NCI-H187 (cell line): ENCODE measurements at places on chromosomes 3 and 15.

DNA sequence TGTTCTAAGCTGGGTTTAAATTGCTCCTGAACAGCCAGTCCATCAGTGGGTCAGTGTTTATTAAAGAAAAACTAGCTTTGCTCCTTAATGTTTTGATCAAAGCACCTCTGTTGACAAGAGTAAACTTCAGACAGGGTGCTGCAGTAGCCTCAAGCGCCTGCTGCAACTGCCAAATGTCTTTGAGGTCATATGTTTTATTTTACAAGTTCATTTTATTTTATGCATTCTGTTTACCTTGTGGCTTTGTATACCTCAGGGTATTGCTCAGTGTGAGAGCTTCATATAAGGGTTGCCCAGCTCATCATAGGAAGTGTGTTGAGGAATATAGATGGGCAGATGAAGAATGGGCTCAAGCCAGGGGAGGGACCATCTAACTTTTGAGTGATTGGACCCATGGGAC is 8.5 kb downstream of the MYZAP start:
- no peak for DNase-seq

DNA sequence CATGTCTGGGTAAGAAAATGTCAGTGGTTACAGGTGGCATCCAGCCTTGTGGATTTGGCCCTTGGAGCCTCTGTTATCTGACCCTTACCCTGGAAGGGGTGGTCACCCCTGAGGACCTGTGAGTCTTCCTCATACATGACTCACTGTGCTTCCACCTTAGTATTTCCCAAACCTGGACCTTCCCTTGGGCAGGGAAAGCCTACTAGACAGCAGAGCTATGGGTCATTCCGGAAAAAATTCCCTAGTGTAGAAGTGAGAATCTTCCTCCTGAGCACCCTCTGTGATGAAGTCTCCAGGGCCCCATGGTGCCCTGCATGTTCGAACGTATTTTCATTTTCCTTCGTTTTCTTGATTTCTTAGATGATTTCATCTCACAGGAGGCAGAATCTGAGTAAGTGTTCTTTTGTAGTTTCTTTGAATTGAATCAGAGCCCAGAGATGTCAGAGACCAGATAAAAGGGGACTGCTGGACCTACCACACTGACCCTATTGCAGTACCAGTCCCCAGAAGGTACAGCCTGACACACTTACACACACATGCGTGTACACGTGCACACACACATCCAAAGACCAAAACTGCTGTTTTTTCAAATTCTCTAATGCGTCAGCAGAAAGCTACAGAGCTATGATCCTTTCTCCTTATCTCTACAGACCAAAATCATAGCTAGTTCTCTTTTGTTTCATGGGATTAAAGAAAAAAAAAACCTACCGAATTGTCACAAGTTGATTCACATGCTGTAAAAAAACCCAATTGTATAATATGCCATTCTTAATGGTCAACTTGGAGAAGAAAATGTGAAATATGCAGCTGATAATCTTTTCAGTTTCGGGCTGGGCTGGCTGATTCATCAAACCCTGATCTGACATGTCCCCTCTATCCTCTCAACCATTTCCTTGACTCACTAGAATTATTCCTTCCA is 50.5 kb upstream of the ARHGEF3 start:
- no peak for DNase-seq

- no peak for DNase-seq
Measured at GRCh38 chr15:42065033-42065432, 29.3 kb downstream of the PLA2G4D start.

DNA sequence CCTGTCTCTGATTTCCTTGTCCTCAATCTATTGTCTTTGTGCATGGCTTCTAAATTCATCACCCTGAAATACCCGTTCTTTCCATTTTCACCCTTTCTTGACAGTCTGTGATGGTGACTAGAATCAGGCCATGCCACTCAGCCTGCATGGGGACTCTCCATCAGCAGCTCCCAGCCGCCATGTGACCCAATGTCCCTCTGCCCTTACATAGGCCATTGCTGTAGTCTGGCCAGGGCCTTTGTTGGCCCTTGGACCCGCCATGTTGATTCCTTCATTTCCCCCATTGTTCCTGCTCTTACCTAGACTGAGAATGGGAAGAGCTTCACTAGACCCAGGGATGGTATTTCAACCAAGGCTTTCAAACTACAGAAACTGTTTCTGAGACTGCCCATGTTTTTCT is 45.8 kb downstream of the SPSB4 start:
- no peak for DNase-seq

DNA sequence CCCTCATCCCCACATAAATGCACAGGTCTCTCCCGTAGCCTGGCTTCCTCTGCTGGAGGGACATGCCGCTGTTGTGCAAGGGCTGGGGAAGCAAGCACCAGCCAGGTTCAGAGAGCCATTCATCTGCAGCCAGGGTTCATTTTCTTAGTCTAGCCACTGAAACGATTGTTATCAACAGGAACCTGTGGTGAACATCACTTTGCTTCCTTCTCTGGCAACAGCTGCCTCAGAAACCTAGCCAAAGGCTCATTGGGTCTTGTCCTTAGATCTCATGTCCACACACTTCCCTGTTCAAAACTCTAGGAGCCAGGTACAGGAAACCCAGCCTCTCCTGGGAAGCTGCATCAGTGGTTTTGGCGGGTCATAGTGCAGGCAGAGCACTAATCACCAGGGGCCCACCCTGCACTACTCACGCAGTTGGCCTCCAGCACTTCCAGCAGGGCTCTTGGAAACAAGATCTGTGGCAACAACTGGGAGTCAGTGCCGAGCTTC is 47.0 kb downstream of the OXNAD1 start:
- no peak for DNase-seq

DNA sequence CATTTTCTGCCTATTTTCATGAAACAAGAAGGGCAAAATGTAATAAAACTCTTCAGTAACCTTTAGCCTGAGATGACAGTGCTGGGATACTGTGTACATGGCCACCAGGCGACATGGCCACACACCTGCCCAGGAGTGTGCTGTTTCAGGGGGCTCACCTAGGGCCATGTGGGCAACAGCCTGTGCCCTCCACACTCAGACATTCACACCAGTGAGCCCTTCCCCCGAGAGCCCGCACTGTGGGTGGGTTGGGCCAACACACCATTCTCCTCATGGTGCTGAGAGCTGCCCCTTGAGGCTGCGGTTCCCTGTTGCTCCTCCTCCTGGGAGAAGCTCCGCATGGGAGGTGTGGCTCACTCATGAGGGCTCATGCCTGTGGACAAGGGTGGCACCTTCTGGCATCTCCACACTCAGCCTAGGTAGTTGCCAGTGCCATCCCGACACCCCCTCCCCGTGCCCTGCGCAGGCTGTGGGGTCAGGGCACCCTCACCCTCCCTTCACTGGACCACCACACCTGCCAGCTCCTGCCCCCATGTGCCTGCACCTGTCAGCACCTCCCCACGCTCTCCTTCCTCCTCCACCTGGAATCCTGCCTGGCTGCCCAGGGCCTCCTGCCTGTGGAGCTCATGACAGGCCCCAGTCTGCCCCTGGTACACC is 19.7 kb downstream of the OCA2 start:
- DNase-seq, result no peak

- DNase-seq, result no peak
Measured at GRCh38 chr3:37812499-37812896, 49.2 kb upstream of the CTDSPL start.

DNA sequence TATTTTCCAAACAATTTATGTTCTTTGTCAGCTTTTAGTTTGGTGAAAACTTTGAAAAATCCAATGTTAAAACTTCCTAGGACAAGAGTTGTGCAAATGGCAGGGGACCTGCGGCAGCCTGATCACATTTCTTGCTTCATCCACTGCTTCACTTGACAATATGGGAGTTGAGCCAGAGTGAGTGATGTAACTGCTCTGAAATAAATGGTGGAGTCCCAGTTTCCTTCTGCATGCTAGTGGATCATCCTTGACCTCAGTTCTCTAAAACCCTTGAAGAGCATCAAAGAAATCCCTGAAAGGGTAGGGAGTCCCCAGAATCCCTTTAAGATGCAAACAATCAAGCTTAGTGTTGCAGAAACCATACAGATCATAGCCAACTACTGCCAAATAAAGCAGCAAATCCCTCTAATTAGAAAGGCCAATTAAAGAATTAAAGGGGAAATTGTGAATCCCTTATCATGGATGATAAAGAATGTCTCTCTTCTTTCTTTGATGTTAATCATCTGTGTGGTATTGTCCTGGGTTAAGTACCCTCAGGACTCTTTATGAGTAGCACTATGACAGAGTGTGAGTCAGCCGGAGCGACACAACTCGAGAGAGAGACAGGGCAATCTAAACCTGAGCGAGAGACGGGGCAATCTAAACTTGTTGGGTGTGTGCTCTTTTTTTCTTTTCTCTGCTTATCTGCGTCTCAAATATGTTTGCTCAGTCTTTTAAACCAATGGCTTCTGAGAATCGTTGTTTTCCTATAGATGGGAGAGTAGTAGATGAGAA is 41.8 kb upstream of the GAP43 start:
- DNase-seq, result no peak

GRCh38 chr3:143855183-143855582 is 6.9 kb upstream of the SLC9A9 start:
- no peak for DNase-seq

DNA sequence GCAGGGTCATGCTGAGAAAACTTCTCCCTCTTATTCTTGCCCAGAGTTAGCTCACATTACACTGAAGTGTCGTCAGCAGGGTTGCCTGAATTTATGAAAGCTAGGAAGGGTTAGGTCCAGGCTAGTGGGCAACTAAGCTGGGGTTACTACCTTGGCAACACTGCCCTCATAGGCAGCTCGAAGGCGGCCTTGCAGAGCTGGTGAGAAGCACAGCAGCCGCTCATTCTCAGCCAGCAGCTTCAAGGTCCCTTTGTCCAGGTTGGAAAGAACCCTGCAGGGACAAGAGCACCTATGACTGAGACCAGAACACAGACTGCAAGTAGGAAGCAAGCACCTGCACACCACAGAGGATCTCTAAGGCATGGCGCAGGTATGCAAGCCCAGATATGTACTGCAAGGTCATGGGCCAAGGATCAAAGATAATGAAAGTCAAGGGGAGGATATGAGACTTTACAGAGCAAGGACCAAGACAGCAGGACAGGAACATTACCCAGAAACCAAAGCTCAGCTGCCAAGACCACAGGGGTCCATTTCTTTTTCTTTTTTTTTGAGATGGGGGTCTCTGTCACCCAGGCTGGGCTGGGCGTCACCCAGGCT is 2.8 kb downstream of the CDAN1 start:
- DNase-seq, result no peak

DNA sequence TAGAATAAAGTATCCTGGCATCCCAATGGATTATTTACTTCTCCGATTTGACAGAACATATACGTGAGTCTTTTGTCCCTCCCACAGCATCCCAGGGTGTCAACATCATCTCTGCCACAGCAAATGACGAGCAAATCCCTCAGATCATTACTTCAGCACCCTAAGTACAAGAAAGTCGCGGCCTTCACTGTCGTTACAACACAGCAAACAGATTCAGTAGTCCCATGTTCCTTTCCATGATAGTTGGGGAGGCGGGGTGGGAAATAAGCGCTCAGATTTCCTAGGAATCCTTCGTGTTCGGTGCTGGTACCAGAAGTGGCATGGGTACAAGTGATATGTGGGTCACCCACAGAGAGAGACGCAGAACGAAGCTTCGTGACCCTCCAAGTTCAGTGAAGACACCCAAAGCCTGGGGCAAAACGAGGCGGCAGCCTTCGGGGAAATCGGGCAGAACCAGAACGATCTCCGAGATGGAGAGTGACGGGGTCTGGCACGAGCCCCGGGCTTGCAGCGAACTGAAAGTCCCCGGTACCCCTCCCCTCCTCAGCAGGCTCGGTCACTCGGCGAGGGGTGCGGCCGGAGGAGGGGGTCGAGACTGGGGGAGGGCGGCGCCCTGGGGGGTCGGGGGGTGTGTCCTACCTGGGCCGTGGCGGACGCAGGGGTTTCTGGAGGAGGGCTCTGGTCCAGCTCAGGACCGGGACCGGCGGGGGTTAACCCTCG is 619 bp downstream of the TTBK2 start:
- DNase-seq, result peak; percentile 21

GRCh38 chr15:93126148-93126547 is 37.1 kb upstream of the RGMA start:
- no peak for DNase-seq

- DNase-seq, result no peak
Measured at GRCh38 chr3:189235214-189235613, 63.4 kb downstream of the TPRG1 start.

GRCh38 chr3:37949866-37950265 is 40.7 kb upstream of the VILL start:
- no peak for DNase-seq

DNA sequence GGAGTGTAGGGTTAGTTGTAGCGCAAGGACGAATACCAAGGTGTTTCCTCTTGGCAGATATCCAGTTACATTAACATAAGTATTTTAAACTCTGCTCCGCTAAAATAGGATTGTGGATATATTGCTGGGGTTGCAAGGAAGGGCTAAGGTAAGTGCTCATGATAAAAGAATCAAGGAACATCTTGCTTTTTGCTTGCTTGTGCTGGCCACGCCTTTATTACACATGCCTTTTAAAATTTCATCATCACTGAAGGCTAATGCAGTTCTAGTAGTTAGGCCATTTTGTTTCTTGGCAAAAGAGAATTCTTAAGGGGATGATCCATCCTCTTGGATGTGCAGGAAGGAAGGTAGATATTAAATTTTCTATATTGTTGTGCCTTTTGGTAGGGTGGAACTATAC is 415.6 kb upstream of the TPM1 start:
- DNase-seq, result no peak

DNA sequence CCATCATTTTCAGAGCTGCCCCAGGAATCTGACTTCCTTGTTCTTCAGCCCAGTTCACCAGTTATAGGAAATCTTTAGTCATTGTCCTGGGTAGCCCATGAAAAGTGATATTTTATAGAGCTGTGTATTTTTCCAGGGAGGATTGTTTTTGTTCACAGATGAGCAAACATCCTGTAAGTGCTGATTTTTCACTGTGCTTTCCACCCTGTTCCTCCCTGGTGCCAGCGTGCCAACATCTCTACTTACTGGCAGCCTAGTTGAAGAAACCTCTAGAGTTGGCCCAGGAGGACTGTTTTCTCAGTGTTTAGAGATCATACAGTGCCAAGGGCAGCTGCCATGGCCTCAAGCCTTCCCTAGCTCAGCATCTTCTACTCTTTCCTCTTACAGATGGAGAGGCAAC is 41.3 kb downstream of the ST6GAL1 start:
- no peak for DNase-seq

DNA sequence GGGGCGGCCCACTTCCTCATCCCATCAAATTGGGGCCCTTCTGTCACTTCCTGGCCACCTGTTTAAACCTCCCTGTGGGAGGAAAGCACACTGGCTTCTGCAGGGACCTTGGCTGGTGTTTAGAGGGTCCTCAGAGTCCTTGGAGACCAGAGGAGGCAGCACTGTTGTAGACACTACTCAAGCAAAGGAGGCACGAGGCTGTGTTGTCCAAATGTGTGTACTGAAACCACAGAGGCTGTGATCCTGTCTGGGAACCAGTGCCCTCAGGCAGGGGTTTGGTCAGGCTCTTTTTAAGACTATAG is 12.4 kb upstream of the SEC13 start:
- no peak for DNase-seq
